ENCODE measurements at places on chromosomes 1 and 21. TPM values are rescaled to one million over a fixed set of nuclear protein-coding genes. Genes with fewer than 3 reads are reported as not detected.

DNA sequence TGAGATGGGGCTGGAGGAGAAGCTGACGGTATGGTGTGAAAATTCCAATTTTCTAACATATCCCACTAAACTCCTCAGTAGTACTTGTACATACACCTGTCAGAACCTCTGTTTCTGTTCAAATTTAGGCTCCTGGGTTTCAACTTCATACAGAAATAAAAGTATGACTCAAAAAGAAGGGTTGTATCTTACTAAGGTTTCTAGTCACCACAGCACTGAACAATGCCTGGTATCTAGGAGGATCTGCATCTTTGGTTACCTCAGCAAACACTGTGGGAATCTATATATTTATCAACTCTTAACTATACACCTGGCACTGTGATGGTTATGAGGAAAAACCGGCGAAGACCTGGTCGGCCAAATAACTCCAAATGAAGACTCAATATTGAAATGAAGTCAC lies 13.8 kb downstream of the RBM34 start:
- no peak overlapping the region for H3K27ac ChIP-seq
- no peaks in the 10 kb centered on the region for H3K27me3 ChIP-seq
- DNase-seq: no peak
- H3K4me3 ChIP-seq: no peak overlapping the region
- H3K4me1 ChIP-seq: no peaks in the 10 kb centered on the region
- H3K36me3 ChIP-seq: peaks cover 19% of the 10 kb centered on the region

DNA sequence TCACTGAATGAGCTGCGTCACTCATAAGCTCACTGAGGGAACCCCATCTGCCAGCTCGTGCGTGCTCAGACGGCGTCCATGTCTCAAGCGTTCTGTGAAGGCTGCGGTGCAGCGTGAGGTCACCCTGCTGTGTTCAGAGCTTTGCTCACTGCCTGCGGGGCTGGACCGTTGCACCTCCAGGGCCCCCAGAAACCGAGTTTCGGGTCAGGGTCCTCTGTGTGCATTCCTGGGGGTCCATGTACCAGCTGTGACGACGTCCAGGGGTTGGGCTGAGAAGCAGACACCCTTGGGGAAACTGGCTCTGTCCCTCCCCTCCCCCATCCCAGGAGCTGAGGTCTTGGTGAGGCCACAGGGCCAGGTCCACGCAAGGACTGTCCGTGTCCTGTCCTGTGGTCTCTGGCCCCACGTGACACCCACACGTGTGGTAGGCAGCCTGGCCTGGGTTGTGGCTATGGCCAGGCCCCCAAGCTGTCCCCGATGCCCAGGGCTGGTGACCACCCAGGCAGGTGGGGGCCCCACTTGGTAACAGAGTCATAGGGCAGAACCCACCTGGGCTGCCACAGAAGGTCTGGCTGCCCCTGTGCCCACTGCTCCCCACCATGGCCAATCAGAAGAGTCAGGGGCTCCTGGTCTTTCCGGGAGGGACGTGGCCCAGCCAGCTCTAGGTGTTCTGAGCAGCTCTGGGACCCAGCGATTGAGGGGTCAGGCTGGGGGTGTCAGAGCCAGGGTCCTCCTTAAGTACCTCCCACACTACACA lies 24.4 kb downstream of the FTCD start:
- H3K4me3 ChIP-seq: no peak overlapping the region
- H3K27ac ChIP-seq: no peak overlapping the region
- H3K27me3 ChIP-seq: no peaks in the 10 kb centered on the region
- no peaks in the 10 kb centered on the region for H3K4me1 ChIP-seq
- DNase-seq: no peak
- H3K36me3 ChIP-seq: no peaks in the 10 kb centered on the region

- H3K27ac ChIP-seq: no peak overlapping the region
- H3K4me3 ChIP-seq: no peak overlapping the region
- H3K36me3 ChIP-seq: no peaks in the 10 kb centered on the region
- H3K27me3 ChIP-seq: no peaks in the 10 kb centered on the region
- H3K4me1 ChIP-seq: peaks cover 33% of the 10 kb centered on the region
Observed at GRCh38 chr21:41367945-41368734, 6.3 kb downstream of the MX2 start.

DNA sequence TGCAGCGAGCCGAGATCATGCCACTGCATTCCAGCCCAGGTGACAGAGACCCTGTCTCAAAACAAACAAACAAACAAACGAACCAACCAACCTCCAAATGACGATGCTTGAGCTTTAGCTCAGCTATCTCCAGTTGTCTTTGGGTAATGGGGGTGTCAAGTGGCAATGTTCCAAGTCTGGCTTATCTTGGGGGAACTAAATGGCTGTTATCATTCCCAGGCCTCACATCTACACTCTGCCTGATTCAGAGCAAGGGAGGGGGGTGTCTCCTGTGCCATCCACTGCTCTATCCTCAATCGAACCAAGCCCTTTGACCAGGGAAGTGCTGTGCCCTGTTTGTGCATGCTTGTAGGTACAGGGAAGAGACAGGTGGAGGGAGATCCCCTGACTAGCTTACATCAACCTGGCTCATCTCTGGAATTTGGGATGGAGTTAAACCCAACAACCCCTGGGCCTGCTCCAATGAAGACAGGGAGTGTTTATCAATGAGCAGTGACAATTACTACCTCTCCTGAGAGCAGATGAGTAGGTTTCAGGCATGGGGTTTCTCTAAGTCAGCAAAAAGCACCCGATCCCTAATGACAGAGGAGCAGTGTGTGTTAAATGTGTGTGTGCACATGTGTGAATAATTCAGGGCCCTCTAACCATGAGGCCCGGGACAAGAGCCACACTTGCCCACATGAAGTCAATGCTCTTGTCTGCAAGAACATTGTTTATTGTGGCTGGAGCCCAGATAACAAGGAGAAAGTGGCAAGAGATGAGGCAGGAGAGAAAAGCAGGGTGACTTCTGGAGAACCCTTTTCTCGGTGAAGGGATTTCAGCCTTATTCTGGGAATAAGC lies 20.3 kb upstream of the IL6R start:
- no peak for DNase-seq
- H3K36me3 ChIP-seq: no peaks in the 10 kb centered on the region
- no peak overlapping the region for H3K27ac ChIP-seq
- no peak overlapping the region for H3K4me3 ChIP-seq
- no peaks in the 10 kb centered on the region for H3K27me3 ChIP-seq

CDCA8 gene
- total RNA-seq: 1.5 TPM

CHAF1B gene
- 2.1 TPM for total RNA-seq
